ENCODE measurements at places on chromosomes 5 and 9.

DNA sequence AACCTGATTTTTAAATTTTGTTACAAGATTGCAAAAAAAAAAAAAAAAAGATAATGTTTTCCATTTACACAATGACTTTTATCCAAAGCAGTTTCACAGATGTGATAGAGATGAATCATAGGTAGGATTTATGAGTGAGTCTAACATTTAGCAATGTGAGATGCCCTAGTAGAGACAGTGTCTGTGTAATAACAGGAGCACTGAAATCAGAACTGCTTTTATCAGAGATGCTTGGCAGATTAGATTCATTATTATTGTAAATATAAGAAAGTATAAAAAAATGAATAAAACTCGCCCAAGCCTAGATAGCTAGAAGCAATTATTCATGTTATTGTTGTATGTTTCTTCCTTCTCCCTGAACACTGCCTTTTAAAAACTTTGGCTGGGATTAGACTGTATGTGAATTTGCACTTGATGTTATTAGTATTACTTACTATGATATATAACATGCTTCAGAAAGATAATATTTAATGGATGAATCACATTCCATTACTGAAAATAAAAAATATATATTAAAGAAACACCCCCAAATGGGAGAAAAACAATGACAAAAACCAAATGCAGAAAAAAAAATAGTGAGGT is 567.3 kb upstream of the KLF4 start:
- DNase-seq = peak; percentile 91

DNA sequence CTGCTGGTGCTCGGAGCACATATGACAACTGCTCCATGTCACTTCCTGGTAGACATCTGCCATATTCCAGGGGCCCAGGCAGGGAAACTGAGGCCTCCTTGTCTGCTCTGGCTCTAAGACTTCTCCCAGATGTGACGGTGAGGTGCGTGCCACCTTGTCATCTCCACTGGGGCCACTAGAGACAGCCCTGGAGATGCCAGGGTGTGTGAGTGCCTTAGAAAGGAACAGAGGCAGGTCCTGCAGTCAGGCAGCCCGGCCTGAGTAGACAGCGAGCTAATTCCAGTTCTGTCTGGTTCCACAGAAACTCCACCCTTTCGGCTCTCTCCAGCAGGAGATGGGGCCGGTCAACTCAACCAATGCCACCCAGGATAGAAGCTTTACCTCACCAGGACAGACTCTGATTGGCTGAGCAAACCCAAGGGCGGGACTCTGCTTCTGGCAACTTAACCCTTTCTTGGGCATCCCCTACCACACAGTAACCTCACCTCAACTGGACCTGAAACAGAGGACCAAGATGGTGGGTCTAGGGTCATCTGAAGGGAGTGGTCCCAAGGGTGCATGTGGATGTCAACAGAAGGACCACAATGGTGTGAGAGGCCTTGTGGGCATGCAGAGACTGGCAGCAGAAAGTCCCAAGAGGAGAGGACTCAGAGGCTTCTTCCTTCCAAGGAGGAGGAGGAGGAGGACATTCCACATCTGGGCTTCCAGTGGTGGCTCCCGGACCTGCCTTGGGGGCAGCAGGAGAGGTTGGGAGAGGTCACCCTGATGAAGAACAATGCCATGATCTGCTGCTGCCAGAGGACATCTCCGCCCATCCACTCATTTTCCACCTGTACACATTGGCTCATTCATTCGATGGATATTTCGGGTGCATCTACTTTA is 77.7 kb downstream of the RGS3 start:
- DNase-seq = peak; percentile 76

DNA sequence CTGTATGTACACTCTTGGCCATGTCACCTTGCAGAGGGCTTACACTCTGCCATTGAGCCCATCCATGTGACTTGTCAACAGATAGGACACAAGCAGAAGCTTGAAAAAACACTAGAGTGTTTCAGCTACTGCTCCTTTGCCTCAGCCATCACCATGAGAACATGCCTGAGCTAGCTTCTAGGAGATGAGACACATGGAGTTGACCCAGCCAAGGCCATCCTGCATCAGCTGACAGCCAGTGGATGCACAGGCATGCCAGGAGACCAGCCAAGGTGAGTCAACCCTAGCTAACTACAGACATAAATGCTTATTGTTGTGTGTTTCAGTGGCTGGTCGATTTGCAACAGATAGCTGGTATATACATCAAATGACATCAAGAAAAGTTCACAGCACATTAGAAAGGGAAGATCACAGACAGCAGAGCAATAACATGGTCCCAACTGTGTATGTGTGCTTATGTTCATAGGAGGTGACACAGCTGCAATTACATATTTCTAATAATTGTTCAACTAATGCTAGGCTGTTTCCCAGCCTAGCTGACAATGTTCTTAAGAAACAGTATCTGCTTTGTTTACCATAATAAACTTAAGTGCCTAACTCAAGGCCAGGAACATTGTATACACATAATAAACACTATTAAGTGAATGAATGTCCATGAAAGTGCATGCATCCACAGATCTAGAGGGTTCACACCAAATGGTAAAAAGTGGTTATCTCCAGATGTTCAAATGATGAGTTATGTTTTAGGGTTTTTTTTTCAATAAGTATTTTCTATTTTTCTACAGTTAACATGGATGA is 105.7 kb downstream of the SPOCK1 start:
- DNase-seq = no peak

DNA sequence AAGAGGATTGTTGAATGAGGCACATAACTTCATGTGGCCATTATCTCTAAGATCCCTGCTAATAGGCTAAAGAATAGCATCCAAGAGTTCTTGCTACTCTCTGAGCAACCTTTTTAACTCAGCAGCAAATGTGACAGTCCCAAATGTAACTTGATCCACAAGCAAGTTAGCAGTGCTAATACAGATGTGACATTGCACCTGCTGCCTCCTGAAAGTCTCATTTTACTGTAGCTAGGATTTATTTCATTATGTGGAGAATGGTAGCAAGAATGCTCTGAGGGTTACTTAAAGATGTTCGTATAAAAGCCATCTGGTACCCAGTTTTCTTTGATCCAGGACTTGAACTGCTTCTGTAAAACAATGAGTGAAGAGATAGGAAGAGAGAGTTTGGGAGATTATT is 45.8 kb downstream of the CDH10 start:
- no peak for DNase-seq

- no peak for DNase-seq
Observed at GRCh38 chr5:116686438-116686837, 111.8 kb upstream of the SEMA6A start.

DNA sequence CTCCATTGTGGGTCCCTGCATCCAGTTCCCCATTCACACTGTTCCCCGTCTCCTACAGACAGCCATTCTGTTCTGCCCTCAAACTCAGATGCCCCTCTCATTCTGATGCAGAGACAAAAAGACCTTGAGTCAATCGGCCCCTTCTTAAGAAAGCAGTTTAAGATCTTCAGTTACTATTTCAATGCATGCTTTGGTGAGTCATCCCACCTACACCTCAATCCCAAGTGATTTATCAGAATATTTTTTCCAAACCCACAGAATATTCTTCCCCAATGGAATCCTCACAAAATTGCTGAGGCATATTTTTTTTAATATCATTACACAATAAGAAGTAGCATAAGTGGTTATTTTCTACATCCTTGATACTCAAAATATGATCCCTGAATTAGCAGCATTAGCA is 92.4 kb upstream of the SLC1A1 start:
- peak; percentile 15 for DNase-seq

GRCh38 chr5:10018201-10019069 is 231.3 kb downstream of the ATPSCKMT start:
- peak; percentile 94 for DNase-seq

- peak; percentile 70 for DNase-seq
Observed at GRCh38 chr5:127518319-127518621, 830 bp downstream of the PRRC1 start.

- no peak for DNase-seq
Observed at GRCh38 chr5:158431369-158432029, 572.6 kb upstream of the CLINT1 start.

- DNase-seq = no peak
Observed at GRCh38 chr9:73515216-73515615, 363.6 kb downstream of the ANXA1 start.

GRCh38 chr5:158233735-158234322 is 374.9 kb upstream of the CLINT1 start:
- DNase-seq = no peak

GRCh38 chr9:6829536-6829935 is 71.8 kb downstream of the KDM4C start:
- DNase-seq = no peak

DNA sequence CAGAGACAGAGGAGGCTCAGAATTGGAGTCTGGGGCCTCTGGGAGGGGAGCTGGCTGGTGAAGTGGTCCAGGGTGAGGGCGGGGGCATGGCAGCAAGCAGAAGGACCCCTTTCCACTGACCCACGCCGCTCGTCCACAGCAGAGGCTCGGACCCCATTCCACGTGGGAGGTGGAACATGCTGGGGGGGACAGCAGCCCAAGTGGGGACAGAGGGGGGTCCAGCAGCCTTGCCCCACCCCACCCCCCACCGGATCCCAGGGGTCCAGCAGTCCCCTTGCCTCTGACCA is 25.4 kb upstream of the NKD2 start:
- no peak for DNase-seq

Data from fibroblast of skin of back (primary cell).